GM23338 (cell line): ENCODE measurements at places on chromosomes 2 and 18.

DNA sequence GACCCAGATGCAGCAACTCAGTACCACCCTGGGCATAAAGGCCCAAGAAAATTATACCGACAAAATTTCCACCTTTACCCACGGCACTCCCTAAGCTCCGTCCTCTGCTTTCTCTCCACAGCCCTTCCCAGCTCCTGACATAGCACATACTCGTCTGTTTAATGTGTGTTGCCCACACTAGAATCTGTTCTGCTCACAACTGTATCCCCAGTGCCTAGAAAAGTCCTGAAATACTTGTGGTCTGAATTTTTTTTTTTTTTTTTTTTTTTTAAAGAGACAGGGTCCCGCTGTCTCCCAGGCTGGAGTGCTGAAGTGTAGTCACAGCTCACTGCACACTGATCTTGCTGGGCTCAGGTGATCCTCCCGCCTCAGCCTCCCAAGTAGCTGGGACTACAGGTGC is 62.3 kb downstream of the ADCY3 start:
- DNase-seq: no peak

GRCh38 chr18:51077217-51077616 is 47.2 kb downstream of the SMAD4 start:
- no peak for DNase-seq

DNA sequence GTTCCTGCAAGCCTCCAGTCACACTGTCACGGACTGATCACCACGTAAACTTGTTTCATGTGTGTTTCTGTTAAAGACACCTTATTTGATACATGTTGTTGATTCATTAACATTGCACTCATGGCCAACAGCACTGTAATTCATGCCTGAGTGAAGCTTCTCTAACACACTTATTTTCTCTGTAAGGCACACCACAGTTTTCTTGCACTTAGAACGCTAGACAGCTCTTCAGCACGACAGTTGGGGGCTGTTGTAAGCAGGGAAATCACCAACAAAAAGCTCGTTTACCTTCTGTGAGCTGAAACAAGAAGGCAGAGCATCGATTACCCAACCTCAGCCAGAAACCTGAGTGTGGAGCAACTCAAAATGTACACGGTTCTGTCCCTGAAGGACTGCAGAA is 28.1 kb downstream of the TNFRSF11A start:
- no peak for DNase-seq

DNA sequence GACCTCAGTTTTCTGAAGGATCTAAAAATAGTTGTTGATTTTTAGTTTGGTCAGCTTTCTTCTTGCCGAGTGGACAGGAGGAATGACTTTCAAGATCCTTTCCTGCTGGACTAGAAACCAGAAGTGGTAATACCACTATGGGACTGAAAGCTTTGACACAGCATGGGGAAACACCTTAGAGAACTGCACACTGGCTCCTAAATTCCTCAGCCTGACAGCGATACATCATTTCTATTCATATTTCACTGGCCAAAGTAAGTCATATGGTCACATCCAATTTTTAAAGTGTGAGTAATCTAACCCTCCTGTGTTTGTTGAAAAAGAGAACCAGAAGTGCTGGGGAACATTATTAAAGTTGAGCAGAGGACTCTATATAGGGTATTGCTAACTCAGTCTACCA is 244.7 kb upstream of the MMADHC start:
- DNase-seq: no peak

DNA sequence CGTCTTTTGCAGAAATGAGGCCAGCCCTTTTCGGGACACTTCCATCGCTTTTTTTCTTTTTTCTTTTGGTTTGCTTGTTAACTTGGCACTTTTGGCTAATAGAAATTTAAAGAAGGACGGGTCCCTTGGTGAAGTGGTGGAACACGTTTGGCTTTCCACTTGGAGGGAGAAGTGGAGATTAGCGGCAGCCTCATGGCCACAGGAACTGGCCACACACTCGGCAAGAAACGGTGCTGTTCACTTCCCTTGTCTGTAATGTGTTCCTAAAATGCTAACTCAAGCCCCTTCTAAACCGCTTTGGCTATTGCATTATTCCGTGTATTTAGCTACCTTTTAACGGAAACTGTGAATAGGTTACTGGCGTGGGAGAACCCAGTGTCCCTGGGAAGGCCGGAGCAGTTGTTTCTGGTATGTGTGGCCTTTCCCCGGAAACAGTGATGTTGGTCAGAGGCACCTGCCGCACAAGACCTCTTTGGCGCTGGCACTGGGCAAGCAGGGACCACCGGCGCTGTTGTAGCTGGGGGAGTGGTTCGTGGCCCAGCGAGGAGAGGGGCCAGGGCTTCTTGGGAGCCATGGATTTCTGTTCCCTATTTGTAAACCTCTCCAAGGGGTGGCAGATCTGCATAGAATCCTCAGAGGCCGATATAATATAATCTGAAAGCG is 981 bp downstream of the RAMP1 start:
- DNase-seq: no peak

DNA sequence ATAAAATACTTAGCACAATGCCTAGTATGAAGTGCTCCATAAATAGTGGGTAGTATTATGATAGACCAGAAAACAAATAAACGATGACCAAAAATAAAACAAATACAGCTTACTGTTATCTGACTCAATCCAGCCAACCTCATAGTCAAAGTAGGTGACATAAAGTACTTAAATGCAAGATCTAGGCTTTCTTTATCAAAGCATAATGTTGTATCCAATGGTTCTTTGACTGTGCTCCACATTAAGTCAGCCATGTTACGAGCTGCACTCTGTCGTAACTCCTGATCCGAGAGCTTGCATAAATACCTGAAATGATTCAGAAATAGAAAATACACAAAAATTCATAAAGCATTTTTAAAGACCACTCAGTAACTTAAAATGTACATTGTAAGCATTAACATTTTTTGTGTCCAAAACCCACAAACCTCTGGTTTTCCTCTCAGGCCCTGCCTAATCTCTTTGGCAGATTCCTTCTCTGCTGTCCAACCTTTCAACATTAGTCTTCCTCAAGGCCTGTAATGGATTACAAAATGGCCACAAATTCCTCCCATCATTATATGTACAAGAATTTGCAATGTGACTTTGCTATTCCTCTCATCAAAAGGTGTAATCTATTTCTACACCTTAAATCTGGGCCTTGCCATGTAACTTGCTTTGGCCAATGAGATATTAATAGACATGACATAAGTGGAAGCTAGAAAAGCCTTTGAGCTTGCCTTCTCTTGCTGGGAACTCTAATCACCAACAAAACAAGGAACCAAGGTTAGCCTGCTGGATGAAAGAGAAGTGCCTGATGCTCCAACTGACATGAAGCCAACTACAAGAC is 90.6 kb downstream of the USP34 start:
- no peak for DNase-seq

DNA sequence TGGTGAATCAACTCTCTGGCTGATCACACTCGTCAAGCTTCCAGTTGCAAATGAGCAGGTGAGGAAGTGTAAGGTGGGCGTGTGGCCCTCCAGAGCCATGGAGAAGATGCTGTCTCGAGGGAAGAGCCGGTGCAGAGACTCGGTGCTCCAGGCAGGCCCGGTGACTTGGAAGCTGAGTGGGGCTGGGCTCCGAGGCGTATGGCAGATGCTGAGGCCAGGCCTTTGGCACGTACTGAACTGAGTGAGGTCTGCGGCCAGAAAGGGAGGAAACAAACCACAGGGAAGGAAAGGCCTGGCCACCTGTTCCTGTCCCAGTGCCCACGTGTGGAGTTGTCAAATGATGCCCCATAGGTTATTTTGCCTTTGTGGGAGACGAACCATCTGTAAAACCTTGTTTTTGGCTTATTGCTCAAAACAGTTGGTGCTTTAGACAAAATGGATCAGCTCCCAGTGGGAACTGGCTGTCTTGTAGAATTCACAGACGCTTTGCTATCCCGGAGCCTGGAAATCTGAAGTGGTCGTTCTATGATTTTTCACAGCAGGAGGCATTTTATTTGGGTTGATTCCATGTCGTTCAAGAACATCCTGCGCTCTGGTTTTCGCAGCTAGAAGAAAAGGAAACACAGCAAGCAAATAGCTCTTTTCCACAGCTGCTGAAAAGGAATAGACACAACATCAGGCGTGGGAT is 117.5 kb upstream of the TMEM18 start:
- DNase-seq: peak; percentile 17

- no peak for DNase-seq
Measured at GRCh38 chr2:69168144-69168813, 155.3 kb downstream of the ANTXR1 start.

DNA sequence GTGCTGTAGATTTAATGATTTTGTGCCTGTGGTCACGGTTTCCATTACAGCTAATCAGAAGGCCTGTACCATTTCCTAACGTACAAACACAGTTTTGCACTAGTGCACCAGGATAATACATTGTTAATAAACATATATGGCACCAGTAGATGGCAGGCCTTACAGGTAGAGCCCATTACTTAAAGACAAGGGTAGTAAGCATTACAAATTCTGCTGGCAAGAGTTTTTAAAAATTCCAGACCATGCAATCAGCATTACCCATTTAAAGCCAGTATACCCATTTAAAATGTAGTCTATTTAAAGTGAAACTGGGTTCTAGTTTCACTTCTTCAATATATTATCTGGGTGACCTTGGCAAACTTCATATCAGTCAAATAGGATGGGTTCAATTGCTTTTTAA is 224.2 kb downstream of the NUP35 start:
- DNase-seq: no peak
